ENCODE measurements at places on chromosomes 13 and 19.
A peak's percentile ranks its signal among the peaks of the same experiment; 100 is the strongest.

DNA sequence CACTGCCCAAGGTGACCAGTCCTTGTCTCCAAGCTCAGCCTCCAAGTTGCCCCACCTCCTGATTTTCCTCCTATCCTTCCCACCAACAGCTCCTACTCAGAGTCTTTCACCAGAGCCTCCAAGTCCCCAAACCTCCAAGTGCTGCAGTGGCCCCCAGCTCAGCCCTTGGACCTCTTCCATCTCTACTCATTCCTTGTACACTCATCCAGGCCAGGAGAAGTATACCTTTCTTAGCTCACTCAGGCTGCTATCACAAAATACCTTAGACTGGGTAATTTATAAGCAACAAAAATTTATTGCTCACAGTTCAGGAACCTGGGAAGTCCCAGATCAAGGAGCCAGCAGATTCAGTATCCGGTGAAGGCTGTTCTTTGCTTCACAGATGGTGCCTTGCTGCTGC, 11.3 kb downstream of the ATP7B start:
- DNase-seq: no peak

- DNase-seq: peak; percentile 96
These were observed 153.5 kb upstream of the KLF12 start for GRCh38 chr13:74287724-74288169.

GRCh38 chr19:47886010-47886559, at the start of gene SULT2A1:
SULT2A1 (minus strand) TSS chr19:47886315; CDS start chr19:47886257, 58 bp downstream.
- no peak for DNase-seq

DNA sequence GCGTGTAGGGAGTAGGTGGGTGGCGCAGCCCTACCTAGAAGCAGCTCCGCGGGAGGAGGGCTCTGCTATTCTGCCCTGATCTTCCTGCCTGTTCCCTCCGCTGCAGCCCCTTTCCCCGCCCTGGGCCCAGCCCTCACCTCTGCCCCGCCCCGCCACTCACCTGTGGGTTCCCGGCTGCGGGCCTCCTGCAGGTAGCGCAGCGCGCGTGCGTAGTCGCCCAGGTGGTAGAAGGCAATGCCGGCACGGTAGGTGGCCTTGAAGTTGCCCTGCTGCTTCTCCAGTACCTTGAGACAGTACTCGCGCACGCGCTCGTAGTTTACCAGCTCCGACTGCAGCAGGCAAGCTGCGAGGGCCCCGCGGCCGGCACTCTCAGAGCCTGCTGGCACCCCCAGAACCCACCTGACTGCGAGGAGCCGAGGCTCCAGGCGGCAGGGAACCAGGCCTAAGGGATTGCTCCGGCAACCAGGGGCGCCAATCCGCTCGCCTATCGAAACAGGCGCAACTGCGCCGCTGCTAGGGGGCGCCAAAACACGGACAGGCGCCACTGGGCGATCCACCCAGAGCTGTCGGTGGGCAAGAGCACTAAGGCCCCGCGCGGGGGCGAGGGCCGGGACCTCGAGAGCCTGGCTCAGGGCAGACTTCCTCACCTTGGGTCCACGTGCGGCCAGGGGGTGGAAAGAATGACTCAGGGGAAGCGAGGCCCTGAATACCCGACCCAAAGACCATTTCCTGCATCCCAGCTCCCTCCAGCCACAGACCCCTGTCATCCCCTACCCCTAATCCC, 965 bp downstream of the TTC9B start:
- peak; percentile 56 for DNase-seq

GRCh38 chr19:2542341-2543069, 66.6 kb downstream of the GADD45B start:
- no peak for DNase-seq

- DNase-seq: no peak
These were observed 9.6 kb upstream of the SLC15A1 start for GRCh38 chr13:98761986-98762616.

DNA sequence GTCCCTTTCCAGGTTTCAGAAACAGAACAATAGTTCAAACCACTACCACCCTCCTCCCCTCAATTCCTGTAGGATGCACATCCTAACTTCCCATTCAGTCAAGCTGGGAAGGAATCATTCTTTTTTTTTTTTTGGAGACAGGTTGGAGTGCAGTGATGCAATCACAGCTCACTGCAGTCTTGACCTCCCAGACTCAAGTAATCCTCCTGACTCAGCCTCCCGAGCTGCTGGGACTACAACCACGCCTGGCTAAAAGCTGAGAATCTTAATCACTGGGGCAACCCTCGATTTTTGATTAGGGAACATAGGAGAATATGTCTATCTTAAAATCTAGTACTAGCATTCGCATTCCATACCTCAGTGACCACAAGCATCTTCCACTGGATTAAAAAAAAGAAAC, 146.2 kb downstream of the ABCC4 start:
- no peak for DNase-seq

- DNase-seq: no peak
These were observed 104.7 kb downstream of the RGCC start for GRCh38 chr13:41562083-41562482.

- no peak for DNase-seq
These were observed 509.9 kb upstream of the GPC6 start for GRCh38 chr13:92716749-92717148.

- no peak for DNase-seq
These were observed 32.4 kb downstream of the ZSWIM4 start for GRCh38 chr19:13827656-13828055.

DNA sequence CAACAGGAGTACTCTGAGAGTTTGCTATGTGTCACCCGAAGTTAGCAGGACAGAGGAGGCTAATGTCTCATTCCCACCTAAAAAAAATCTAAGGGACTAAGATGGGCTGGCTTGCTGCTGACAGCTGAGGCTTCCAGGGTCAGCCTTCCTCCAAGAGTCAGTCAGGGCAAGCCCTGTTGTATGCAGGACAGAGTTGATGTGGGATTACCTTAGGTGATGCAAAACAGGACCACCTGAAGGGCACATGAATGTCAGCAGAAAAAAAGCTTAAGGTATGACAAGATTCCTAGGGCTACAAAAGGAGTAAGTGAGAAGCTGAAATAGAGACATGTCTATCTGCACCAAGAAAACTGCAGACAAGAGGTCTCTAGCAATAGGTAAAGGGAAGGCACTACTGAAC, 151.5 kb downstream of the NHLRC3 start:
- DNase-seq: no peak

DNA sequence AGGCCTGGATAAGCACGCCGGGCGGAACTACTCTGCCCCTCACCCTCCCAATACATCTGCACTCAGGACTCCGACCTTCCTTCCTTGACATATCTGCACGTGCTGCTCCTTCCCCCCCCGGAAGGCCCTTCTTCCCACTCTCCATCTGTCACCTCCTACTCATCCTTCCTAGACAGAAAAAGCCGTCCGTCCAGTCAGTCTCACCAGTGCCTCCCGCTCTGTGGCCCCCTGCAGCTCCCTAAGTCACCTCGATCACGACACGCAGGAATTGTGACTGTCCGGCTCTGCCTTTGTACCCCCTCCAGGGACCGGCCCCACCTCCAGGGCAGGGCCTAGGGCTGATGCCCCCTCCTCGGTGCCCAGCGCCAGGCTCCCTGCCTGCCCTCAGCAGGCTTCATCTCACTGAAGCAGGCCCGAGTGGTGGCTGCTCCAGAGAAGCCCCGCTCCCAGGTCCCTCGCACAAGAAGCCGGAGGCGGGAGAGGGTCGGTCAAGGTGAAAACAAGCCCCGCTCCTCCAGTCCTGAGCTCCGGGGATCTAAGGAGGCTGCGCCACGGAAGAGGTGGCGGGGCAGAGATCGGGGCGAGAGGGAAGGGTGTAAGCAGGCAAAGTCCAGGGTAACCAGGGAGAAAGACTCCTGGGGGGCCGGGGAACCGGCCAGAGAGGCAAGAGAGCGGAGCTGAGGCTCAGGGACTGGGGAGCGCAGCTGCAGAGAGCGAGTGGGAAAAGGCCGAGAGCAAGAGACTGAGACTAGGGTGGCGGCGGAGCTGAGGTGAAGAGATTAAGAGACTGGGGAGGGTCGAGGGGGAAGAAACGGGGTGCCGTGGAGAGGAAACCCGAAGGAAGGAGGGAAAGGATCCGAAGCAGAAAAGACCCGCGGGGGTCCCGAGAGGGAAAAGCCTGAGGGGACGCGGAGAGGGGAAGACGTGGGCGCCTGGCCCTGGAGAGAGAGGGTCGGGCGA, 1.1 kb downstream of the PPP6R1 start:
- DNase-seq: no peak

DNA sequence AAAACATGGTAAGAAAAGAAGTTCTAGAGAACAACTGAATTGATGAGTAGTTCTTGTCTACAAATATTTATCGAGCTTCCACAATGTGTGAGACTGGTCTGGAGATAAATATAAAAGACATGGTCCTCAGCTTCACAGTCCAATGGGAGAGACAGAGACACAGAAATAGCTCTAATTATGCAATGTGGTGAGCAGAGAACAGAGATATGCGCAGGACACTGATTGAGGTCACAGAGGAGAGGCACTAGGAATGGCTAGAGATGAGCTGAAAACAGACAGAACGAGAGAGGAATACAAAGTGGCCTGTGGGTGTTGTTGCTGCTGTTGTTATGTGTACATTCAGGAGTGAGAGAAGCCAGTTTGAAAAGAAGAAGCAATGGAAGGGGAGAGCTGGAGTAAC, 53.2 kb downstream of the GPALPP1 start:
- DNase-seq: no peak

DNA sequence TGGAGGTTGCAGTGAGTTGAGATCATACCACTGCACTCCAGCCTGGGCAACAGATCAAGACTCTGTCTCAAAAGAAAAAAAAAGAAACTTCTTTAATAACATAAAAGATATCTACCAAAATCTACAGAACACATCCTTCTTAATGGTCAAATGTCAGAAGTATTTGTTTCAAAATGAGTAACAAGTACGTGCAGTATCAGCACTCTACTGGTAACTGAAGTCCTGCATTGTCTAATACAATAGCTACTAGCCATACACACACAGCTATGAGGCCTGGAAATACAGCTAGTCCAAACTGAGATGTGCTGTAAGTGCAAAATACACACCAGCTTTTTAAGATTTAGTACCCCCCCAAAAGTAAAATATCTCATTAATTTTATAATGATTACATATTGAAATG, 88.1 kb downstream of the TSC22D1 start:
- no peak for DNase-seq
